ENCODE measurements at places on chromosomes 16 and 17. TPM values are rescaled to one million over a fixed set of nuclear protein-coding genes. Genes with fewer than 3 reads are reported as not detected.
A peak's percentile ranks its signal among the peaks of the same experiment; 100 is the strongest.

DNA sequence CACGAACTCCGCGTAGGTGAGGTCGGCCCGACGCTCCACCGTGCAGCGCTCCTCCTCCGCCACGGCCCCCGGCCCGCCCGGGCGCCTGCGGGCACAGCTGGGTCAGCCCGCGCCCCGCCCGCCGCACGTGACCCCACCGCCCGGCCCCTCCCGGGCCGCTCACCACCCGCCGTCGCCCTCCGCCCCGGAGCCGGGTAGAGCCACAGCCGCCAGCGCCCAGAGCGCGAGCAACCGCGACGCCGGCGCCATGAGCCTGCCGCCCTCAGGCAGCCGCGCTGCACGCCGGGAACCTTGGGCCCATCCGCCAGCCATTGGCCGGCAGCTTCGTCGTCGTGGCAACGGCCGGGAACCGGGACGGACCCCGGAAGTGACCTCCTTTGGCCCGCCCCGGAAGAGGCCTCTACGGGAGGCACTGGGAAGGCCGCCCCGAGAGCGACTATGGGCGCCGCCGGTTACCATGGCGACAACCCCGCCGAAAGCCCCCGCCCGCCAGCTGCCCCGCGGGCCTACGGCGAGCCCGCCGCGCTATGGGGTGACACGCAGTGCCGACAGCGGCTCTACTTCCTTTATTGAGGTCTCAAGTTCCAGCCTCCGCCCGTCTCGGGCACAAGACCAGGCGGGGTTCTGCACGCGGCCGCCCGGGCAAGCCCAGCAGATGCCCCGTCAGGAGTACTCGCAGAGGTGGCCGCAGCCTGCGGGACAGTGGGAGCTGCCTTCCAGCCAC, at the start of gene JMJD8:
TSS of gene JMJD8 (minus strand) at position 264 of the 724 bp plus-strand sequence. CDS start at position 249, 15 bp downstream.
- peak; percentile 97 for DNase-seq

DNA sequence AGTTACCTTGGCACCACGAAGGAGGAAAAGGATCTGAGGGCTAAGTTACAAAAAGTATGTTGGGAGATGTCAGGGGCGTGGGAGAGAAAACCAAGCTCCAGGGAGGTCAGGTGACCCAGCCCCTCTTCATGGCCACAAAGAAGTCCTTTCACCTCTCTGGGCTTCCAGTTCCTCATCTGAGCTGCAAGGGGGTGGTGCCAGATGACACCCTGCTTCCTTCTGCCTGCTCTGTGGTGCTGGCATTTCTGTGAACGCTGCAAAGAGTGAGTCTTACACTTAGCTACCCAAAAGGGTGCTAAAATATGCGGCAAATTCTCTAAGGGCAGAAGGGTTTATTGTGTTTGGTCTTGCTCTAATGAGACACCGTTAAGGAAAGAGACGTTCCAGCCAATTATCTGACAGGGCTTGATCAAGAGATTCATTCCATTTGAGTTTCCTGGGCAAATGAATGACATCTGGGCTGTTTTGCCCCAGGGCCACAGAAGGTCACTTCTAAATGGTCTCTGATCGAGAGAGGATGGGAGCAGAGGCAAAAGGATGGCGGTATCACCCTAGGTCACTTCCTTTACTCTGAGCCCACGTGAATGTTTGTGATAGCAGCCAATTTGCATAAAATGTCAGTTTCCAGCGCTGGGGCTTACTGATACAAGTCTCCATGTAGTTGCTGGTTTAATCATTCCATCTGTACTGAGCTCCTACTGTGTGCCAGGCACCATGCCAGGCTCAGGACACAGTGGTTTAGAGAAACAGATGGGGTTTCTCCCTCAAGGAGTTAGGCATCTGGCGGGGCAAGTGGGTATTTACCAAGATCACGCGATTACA, 210.2 kb downstream of the KATNIP start:
- no peak for DNase-seq

GRCh38 chr17:60926466-60927183, 249.0 kb downstream of the BCAS3 start:
- DNase-seq, result no peak

- no peak for DNase-seq
Measured at GRCh38 chr16:21033704-21034103, 116.9 kb downstream of the DNAH3 start.

Gene CEP295NL
- total RNA-seq, result 1.7 TPM

Gene MRPL38
- total RNA-seq, result 163 TPM

DNA sequence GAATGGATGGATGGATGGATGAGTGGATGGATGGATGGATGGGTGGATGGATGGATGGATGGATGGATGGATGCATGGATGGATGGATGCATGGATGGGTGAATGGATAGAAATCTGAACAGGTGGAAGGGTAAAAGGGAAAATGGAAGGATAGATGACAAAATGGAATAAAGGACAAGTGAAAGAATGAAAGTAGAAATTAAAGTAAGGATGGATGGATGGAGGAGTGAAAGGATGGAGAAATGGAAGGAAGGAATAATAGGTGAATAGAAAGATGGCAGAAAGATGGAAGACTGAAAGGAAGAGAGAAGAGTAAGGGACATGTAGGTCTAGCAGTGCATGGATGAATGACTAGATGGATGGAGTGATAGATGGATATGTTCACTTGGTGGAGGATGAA, 29.9 kb downstream of the VWA3A start:
- DNase-seq, result no peak

DNA sequence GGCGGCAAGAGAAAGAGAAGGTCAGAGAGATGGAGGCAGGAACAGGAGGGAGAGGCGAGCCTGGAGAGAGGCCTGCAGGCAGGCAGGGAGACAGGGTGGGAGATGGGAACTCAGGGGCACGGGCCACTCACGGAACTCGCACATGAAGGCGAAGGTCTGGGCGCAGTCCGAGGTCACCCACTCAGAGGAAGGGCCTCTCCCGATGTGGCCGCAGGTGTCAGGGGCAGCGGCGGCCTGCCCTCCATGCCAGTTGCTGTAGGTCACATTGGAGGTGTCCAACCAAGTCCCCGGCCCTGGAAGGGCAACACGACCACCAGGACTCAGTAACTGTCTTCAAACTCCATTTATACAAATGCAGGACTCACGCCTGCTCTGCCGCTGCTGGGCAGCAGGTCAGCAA, 22.4 kb upstream of the BCO1 start:
- DNase-seq, result no peak

Gene MT1E
- total RNA-seq, result 2.0 TPM

Gene SLC6A2
- total RNA-seq, result not detected

GRCh38 chr16:13296206-13296605, 394.8 kb downstream of the SHISA9 start:
- no peak for DNase-seq

DNA sequence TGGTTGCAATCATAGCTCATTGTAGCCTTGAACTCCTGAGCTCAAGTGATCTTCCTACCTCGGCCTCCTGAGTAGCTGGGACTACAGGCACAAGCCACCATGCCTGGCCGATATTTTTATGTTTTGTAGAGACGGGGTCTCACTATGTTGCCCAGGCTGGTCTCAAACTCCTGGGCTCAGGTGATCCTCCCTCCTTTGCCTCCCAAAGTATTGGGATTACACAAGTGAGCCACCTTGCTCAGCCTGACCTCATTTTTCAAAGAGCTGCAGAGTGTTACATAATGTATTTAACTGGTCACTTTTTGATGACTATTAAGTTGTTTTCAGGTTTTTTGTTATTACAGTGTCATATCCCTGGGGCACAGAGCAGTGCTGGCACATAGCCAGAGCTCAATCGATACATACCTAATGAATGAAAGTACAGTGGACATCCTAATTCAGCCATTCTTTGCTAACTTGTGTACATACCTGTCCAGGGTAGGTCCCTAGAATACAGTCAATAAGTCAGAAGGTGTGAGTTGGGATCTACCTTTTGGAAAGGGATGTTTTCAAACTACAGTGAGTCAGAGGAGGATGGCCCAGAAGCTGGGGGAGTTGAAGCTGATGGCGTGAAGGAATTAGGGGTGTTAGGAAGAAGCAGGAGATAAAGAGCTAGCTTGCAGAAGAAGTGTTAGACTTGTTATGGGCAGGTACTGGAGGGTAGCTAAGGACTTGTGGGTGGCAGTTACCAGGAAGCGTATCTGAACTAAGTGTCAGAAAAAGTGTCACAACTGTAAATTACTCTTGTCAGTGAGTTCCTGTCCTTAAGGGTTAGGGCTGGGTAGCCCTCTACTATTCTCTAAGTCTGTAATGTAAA, 20.1 kb upstream of the CYLD start:
- no peak for DNase-seq

Gene DPEP3
- not detected for total RNA-seq

DNA sequence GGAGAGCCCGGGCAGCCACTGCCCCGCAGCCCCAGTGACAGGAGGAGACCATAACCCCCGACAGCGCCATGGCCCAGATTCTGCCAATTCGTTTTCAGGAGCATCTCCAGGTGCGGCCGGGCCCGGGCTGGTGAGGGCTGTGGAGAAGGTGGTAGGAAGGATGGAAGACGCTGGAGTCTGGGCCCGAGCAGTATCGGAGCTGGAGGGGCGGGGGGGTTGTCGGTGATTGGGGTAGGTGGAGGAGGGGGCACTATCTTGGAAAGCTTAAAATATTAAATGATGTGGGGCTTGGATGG, 317 bp downstream of the CLTC start:
- DNase-seq, result no peak

Measured in Caco-2 (cell line).